T-cell (primary cell): ENCODE measurements at places on chromosomes 5 and 9. TPM values are rescaled to one million over a fixed set of nuclear protein-coding genes. Genes with fewer than 3 reads are reported as not detected.

DNA sequence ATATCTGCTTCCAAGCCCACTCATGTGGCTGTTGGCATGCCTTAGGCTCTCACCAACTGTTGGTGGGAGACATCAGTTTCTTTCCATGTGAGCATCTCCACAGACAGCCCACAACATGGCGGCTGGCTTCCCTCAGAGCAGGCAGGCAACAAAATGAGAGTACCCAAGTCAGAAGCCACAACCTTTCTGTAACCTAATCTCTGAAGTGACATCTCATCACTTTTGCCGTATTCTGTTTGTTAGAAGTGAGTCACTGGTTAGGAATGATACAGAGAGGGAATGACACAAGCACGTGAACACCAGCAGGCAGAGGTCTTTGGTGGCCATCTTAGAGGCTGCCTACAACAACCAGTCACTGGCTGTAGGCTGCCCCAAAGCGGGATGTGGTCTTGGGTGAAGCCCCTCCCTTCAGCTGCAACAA lies 88.6 kb upstream of the RASGRF2 start:
- no peak for DNase-seq

DNA sequence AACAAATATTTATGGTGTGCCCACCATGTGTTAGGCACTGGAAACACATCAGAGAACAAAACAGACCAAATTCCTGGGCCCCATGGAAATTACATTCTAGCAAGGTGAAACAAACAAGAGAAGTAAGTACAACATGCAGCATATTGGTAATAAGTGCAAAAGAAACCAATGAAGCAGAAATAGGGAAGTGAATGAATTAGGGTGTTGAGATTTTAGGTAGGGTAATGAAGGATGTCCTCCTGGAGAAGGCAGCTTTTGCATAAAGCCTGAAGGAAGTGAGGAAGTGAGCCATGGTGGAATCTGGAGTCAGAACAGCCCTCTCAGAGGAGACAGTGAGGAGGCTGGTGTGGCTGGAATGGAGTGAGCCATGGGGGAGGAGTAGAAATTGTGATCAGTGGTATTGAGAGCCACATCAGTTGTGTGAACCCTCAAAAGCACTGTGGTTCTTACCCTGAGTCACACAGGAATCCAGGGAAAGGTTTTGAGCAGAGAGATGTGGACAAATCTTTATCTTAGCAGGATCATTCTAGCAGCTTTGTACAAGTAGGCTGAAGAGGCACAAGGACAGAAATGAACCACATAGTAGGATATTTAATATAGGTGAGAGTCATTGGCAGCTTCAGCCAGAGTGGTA lies 52.7 kb upstream of the ARL15 start:
- no peak for DNase-seq

FAM153A gene
- total RNA-seq, result 82.9 TPM

DNA sequence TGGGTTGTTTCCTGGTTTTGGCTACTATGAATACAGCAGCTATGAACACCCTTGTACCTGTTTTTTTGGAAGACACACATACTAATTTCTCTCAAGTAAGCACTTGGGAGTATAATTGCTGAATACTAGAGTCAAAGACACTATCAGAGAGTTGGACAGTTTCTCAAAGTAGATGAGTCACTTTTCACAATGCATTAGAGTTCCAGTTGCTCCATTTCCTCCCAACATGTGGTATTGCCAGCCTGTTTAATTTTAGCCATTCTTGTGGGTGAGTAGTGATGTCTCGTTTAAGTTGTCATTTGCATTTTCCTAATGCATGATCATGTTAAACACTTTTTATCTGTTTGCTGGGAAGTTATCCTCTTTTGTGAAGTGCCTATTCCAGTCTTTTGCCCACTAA lies 81.6 kb upstream of the GDNF start:
- DNase-seq, result no peak

SLC9A3 gene
- total RNA-seq, result 3.5 TPM

ANKRD18B gene
- total RNA-seq, result 2.6 TPM

DNA sequence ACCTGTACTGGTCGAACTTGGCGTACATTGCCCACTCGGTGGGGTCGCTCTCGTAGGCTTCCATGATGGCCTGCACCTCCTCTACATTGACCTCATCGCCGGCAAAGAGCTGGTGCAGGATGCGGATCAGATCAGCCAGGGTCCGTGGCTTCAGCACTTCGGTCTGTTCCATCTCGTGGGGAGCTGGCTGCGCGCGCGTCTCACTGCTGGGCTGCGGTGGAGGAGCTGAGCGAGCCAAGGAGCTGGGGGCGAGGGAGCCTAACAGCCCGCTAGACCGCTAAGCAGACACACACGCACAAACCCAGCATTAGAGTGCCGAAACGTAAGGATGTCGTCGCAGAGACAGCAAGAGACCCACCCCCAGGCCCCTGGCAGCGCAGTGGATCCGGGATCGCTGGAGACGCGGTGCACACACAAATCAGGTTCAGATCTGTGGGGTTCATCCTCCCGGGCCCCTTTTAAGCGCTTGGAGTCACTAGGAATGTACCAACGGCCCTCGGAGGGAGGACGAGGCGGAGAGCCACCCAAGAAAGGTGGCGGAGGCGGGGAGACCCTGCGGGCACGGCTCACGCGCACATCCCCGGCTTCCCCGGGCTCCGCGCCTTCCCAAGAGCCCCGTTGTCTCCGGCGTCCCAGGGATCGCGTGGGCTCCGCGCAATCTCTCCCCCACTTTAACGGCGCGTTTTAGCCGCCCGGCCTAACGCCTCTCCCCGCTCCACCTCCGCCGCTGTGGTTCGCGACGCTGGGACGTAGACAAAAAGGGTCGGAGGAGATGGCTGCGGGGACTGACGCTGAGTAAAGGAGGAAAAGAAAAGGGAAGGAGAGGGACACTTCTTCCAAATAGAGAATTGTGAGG lies at the start of gene CDO1:
CDO1 (minus strand) TSS at position 434 of the 856 bp plus-strand sequence; CDS start at position 172, 262 bp downstream.
- no peak for DNase-seq

- no peak for DNase-seq
Measured at GRCh38 chr9:83041771-83042170, 21.2 kb downstream of the RASEF start.

DNA sequence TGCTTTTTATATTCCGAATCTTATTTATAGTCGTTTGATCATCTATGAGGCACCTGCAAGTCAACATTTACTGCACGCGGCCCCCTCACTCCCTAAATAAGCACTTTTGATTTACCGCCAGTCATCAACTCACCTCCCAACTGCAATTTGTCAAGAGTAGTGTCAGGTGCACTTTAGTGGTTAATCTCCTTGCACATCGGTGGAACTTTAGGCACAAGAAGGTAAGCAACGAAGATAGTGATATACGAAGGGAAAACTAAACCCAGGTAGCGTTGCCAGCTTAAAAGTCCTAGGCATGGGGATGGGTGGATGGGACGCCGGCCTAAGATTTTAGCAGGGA lies 513 bp upstream of the RNF180 start:
- no peak for DNase-seq

DNA sequence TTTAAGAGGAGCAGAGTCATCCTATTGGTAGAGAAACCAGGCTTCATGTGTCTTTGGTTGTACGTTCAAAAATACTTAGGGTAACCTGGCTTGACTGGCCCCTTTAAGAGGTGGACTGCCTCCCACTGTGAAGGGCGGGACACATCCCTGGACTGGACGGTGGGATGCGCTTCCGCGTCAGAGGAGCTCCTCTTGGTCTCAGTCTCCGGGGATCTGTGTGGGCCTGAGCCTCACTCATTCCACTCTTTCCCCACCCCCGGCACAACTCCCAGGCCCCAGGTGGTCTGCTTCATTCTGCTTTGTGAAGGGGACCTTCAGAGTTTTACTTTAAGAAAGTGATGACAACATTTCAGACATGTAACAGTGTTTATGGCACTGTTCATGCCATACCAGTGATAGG lies 601.1 kb downstream of the IRX1 start:
- no peak for DNase-seq

OSMR gene
- total RNA-seq, result 0.26 TPM

DNA sequence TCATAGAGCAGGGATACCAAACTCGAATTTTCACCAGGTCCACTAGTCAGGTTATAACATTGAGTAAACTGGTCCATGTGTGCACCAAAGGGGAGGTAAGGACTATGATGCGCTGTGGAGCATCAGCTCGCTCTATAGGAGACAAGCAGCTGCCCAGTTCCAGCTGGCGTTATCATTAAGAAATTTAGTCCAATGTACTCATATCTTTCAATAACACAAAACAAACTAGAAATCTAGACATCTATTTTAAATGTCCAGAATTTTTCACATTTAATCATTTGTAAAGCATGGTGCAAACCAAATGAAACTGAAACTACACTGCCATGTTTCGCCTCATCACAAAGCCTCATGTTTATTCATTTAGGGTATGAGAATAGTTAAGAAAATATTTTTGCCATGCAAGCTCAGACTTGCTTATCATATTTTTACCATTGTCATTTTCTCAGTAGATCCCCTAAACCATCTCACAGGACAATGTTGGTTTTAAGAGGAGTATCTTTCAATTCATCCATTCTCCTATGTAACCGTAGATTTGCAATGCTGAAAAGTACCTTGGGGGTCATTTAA lies 50.9 kb downstream of the ZNF474 start:
- DNase-seq, result no peak

SLC1A1 gene
- not detected for total RNA-seq

- DNase-seq, result no peak
Measured at GRCh38 chr5:115978779-115979178, 16.5 kb downstream of the LVRN start.

KCTD16 gene
- 0.03 TPM for total RNA-seq

- no peak for DNase-seq
Measured at GRCh38 chr5:169796731-169797130, 159.7 kb downstream of the DOCK2 start.

DNA sequence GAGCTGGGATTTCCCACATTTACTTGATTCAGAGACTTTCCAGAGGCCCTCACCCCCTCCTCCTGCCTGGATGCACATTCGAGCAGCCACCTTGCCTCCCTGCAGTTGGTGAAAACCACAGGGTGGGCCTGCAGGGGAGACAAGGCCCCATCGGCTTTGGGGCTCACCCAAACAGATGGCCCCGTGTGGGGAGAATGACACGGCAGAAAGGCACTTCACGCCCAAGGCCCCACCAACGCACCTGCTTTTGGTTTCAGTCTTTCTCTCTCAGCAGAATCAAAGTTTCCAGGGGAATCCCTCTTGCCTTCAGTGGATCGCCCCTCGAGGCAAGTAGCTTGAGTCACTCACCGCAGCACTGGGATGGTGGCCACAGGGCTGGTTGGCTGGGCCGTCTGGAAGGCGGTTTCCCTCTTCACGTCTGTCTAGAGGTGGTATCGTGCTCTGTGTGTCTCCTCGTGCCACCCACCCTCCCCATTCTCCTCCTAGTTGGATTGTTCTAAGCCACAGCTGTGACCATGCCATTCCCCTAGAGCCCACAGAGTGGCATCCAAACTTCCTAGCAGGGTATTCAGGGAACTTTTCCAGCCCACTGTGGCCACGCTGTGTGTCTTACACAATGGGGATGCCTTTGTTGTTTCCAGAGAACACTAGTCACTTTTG lies 31.8 kb downstream of the SEC61B start:
- peak; percentile 11 for DNase-seq

DNA sequence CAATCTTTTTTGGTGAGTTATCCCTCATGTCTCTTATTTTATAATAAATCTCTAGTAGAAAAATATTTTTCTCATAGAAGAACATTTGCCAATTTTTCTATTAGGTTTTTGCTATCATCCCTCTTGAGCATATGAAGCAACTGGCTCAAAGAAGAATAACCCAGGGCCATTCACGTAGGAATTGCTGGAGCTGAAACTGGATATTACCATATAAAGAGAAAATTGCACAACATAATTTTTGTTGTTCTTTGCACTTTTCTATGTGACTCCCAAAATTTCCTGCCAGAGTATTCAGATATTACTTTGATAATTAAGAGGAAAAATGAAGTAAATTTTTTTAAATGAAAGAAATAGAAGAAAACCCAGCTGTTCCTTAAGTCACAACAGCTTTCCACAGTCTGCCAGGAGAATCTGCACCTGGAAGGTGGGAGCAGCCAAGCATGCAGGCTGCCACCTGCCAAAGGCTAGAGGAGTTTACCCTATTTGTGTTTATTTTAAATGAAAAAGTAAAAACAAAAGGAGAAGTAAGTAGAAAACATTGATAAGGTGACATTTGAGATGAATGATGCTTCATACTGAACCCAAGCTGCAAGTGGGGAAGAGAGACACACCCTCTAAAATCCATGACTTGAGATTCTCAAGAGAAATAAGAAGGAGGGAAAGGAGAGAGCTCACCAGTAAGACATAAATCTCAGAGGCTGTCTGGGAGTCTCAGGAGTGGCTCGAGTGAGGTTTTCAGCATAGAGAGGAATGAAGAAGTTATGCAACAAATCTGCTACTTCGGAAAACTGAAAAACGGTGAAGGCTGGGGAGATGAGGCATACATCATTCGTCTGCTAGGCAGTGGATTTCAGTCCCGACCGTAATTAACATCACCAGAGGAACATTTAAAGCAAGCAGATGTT lies 31.5 kb upstream of the FREM1 start:
- no peak for DNase-seq

DNA sequence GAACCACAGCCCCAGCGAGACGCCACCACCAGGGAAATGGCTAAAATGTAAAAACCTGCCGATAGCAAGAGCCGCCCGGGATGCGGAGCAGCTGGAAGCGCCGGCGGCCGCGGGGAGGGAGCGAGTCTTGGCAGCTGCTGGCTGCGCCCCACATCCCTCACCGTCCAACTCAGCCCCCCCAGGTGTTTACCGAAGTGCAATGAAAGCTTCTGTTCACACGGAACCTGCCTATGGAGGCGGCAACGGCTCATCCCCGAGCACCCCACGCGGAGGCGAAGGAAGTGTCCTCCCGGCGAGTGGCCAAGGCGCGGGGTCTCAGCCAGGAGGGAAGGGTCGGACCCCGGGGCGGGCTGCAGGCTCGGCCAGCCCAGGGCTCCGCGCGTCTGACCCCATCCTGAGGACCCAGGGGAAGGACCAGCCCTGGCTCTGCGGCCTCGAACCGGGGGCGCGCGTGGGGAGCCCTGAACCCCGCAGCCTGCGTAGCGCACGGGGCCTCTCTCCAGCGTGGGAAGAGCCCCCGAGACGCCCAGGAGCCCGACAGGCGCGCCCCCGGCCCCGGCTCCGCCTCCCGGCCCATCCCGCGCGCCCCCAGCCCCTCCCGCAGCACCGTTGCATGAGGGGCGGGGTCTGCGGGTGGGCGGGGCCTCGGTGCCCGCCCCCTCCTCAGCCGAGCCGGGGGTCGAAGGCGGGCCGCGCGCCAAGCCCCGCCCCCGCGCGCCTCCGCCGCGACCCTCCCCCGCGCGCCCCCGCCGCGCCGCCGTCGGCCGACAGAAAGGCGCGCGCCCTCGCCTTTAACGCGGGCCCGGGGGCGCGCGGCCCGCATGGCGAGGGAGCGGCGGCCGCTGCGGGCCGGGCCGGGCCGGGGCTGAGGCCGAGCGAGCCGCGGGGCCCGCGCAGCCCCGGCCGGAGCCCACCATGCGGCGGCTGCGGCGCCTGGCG lies at the start of gene DIPK1B:
DIPK1B (plus strand) TSS at position 822 of the 939 bp plus-strand sequence; CDS start at position 916, 94 bp downstream.
- no peak for DNase-seq

GRCh38 chr5:181164076-181164952 lies 16.9 kb downstream of the OR2V2 start:
- no peak for DNase-seq

- no peak for DNase-seq
Measured at GRCh38 chr9:14433351-14434157, 119.6 kb upstream of the NFIB start.

PGM5 gene
- 0.69 TPM for total RNA-seq

- DNase-seq, result no peak
Measured at GRCh38 chr5:14491015-14491915, 90.3 kb upstream of the OTULINL start.

MZB1 gene
- 6.4 TPM for total RNA-seq

TMEM171 gene
- total RNA-seq, result 0.47 TPM

ANKRD20A1 gene
- 2.6 TPM for total RNA-seq

GRIN1 gene
- not detected for total RNA-seq
